B cell (primary cell): ENCODE measurements at places on chromosomes 11 and 22.

DNA sequence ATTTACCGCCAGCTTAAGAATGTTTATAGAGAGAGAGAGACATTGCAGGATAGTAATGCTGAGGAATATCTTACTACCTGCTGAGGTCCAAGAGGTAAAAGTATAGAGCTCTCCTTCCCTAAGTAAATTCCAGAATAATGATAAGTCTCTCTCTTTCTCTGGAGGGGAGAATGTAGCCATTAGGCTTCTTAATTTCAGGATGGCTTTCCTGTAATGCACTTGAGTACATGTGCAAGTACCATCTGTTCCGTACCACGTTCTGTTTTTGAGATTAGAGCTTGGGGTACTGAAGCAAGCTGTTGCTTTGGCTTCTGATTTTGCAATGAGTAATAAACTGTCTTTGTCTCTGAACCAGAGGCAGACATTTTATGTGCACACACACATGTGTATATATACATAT, 1314.0 kb downstream of the JRKL start:
- DNase-seq: no peak

- no peak for DNase-seq
Measured at GRCh38 chr11:50412832-50413231, 380.2 kb downstream of the OR4C45 start.

DNA sequence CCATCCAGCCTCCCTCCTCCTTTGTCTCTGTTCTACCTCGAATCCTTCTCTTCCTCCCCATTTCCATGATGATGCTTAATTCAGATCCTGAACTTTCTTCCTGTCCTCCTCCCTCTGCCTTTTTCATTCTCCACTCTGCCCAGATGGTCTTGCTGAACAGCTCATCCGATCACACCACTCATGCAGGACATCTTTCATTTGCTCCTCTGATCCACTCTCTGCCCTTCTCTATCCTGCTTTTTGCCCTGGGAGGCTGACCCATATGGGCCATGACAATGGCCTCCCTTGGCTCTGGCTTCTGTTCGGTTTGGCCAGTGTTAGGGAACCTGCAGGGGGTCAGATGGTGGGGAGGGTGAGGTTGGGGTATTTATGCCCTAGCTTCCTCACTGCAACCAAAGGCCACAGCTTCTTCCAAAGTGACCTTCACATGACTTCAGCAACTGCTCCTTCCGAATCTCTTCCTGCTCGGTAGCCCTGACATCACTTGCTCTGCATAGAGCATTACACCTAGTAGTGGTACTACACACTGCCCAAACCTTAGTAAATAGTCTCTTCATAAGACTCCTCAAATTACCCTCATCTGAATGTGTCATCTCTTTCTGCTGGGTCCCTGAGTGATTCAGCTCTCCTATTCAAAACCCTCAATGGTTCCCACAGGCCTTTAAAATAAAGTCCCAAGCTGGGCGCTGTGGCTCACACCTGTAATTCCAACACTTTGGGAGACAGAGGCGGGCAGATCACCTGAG, 32.7 kb upstream of the MICAL2 start:
- DNase-seq: no peak

DNA sequence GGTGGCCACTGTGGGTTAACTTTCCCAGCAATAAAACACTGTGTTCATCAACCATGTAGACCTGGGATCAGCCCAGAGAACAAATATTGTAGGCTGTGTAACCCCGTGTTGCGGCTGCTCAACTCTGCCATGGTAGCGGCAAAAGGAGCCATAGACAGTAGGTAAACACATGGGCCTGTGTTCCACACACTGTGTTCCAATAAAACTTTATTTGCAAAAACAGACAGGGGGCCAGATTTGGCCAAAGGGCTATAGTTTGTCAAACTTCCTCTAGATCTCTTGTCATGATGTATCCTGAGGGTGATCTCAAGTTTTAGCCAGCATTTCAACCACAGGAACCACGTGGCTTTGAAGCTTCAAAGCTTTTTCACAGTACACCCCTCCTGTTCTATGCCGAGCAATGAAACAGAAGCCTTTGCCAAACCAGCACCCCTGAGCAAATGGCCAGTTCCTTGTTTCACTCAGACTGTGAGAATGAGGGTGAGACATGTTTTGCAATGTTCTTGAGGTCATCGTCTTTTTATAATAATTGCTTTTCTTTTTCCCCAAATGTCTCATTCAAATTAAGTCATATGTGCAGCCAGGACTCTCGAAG, 49.9 kb upstream of the FADD start:
- DNase-seq: no peak

GRCh38 chr11:77418155-77418970, 55.5 kb downstream of the PAK1 start:
- DNase-seq: no peak

DNA sequence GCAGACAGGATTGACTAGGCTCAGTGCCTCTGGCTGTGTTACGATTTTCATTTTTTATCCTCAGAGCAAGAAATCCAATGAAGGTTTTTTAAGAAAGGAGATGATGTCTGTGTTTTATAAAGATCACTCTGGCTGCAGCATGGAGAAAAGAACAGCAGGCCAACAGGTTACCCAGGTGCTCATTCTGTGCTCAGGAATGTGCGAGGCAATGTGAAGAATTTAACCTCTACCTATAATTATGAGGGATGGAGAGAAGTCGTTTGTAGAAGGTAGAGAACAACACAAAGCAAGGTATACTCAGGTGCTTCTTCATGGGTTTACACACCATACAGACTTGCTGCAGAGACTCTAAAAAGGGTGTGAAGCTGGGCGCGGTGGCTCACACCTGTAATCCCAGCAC, 10.0 kb upstream of the RTCB start:
- DNase-seq: no peak

- DNase-seq: no peak
Measured at GRCh38 chr11:56637500-56637899, 4.7 kb downstream of the OR5AP2 start.

DNA sequence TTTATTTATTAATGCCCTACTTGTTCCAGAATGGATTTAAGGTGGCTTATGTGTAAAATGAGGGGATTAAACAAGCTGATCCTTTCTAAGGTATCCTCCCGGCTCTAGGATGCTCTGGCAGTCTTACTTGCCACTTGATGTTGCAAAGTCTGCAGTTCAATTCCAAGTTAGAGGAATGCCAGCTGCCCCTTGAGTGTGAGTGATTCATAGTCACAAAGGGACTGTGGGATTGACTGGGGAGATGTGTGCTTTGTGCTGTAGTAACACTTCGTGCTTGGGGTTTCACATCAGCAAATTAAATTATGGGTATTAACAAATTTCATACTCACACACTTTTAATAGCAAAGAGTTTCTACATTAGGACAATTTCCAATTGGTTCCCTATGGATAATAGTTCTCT, 550.8 kb upstream of the CADM1 start:
- DNase-seq: no peak

DNA sequence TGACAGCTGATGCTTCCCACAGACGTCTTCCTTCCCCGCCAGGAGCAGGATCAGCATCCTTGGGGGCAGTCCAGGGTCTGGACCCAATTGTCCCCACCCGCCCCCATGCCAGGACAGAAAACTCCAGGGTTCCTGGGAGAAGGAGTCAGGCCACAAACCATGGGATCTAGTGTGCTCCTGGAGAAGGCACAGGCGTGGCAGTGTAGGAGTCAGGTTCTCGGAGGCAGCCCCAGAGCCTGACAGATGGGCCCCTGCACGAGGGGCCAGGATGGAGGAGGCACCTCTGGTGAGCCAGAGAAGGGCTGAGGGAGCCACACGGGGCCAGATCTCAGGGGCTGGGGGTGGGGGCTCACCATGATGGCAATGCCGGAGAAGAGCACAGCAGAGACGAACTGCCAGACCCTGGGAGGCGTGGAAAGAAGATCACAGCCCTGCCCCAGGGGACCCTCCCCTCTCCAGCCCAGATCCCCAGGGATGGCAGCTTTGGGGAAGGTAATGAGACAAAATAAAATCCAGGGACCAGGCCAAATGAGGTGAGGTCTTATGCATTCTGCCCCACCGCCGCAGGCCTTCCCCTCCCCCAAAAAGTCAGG, 13.6 kb downstream of the TP53I11 start:
- no peak for DNase-seq

GRCh38 chr11:80816454-80816847, 1375.6 kb upstream of the TENM4 start:
- DNase-seq: peak; percentile 10

- DNase-seq: no peak
Measured at GRCh38 chr11:12176410-12176809, 66.0 kb downstream of the MICAL2 start.

GRCh38 chr22:28599693-28600092, 79.9 kb downstream of the TTC28 start:
- no peak for DNase-seq

GRCh38 chr11:47667135-47667534, 24.8 kb upstream of the MTCH2 start:
- DNase-seq: no peak

- no peak for DNase-seq
Measured at GRCh38 chr11:112793416-112793815, 167.8 kb upstream of the NCAM1 start.

GRCh38 chr11:58567889-58568512, 7.7 kb downstream of the LPXN start:
- peak; percentile 87 for DNase-seq

DNA sequence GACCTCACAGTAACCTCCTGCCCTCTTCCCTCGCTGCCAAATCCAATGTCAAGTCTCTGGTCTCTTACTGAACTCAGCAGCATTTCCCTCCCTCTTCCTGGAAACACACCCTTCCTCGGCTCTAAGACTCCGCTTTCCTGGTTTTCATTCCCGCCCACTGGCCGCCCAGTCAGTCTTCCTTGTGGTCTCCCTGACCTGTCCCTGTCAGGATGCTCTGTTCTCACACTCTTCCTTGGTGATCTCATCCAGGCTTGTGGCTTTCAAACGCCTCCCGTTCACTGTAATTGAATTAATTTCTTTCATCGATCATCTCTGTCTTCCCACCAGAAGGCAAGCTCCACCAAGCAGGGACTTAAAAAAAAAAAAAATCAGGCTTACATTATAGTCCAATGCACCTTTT, 33.5 kb downstream of the MYO18B start:
- DNase-seq: no peak

- DNase-seq: peak; percentile 85
Measured at GRCh38 chr11:122756417-122756816, 81.9 kb upstream of the CRTAM start.

DNA sequence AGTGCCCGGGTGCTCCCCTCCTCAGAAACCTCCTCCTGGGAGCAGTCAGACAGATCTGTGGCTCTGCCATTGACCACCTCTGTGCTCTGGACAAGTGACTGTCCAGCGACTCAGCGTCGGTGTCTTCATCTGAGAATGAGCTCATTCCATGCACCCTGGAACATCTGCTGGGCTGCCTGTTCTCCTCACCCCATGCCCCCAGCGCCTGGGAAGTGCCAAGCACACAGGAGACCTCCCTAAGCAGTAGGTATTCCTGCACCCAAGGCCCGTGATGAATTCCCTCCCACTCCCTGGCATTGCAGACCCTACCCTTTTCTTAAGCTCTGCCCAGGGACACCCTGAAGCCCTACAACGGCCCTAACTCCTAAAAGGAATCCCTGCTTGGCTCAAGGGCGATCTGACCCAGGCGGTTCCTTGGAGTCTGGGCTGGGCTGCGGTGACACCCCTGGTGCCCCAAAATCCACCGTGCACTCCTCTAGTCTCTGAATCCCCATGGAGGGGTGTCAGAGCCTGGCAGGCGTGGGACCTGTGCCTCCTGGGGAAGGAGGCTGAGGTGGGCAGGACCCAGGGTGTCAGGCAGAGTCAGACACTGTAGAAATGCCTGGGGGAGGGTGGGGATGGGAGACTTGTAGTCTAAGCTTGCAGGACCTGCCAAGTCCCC, 92.0 kb downstream of the CEP164 start:
- DNase-seq: no peak

DNA sequence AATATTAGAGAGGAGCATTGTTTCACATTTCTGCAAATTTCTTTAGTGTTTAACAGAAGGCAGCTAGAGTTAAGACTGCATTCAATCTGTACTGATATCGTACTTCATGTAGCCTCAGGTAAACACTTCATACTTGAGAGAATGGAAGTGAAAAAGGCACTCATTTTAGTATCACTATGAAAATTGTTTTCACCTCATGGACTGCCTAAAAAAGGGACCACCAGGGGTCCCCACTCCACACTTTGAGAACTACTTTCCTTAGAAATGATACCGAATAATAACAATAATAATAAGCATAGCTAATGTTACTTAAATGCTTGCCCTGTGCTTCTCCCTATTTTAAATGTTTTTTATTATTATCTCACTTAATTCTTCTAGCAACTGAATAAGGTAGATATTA, 95.1 kb downstream of the BLID start:
- DNase-seq: no peak

- DNase-seq: no peak
Measured at GRCh38 chr11:134401825-134402809, 9.9 kb downstream of the B3GAT1 start.

DNA sequence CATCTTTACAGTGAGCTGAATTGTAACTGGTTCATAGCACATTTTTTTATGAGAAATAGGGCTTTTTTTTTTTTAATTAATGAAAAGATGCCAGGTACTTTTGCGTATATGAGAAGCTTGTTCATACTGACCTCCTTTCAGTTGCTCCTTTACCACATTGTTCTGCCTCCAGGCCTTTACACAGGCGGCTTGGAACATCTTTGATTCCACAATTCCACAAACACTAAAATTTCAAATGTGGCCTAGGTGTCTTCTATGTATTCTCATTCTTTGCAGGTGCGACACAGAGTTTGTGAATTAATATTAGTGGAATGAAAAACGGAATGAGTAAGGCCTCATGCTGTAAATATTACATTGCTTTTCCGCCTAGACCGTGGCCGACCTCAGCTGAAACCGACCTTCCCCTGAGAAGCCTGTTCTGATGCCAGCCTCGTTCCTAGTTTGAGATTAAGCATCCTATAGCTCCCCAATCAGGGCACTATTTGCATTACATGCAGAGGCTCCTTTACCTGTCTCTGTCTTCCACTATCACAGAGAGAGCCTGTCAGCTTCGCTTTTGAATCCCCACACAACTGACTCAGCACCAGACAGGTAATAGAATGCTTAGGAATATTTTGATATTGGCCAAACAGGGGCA, 125.8 kb downstream of the LDLRAD3 start:
- no peak for DNase-seq

- no peak for DNase-seq
Measured at GRCh38 chr22:25497181-25497641, 67.3 kb upstream of the GRK3 start.

DNA sequence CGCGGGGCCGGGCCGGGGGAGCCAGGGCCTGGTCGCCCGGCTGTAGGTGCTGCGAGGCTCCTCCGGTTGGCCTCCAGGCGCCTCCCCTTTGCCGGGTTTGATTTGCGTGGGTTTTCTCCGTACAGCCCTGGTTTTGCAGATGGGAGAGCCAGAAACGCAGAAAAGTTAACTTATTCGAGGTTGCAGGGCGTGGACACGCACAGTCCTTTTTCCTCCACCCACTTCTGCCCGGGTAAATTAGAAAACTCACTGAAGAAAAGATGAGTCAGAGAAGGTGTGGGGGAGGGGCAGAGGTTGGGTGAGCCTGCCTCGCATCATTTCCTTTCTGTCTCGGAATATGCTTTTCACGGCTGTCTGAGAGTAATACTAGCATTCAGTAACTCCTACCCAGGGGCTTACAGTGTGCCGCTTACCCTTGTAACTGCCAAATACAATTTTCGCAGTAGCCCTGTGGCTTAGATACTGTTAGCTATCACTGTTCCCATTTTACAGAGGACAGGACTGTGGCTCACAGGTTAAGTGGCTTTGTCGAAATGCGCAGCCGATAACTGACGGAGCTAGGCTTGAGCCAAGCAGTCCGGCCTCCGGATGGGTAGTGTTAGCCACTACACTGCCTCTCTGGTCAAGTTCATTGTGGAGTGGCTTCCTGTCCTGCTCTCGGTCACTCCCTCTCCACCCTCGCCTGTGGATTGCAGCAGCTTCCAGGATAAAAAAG, 812 bp downstream of the FADD start:
- DNase-seq: peak; percentile 67
